Retinal pigment epithelial cell (primary cell): ENCODE measurements at places on chromosomes 4 and X.

DNA sequence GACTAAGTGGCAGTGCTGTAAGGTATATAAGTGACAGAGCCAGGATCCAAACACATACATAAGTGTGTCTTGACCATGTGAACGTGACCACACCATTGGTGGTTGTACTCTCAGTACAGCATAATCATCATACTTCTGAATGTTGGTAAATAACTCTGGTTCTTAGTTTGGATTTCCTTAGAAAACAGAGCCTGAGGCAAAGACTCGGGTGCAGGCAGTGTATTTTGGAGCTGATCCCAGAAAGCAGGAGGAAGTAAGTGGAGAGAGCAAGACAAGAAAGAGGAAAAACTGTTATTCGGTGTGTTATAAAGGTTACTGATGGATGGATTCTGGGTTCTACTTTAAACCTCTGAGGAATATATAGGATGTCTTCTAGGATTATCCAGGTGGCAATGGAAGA lies 127.9 kb downstream of the SLC39A8 start:
- DNase-seq: no peak

GRCh38 chrX:118706681-118707080 lies 20.7 kb upstream of the IL13RA1 start:
- no peak for DNase-seq

DNA sequence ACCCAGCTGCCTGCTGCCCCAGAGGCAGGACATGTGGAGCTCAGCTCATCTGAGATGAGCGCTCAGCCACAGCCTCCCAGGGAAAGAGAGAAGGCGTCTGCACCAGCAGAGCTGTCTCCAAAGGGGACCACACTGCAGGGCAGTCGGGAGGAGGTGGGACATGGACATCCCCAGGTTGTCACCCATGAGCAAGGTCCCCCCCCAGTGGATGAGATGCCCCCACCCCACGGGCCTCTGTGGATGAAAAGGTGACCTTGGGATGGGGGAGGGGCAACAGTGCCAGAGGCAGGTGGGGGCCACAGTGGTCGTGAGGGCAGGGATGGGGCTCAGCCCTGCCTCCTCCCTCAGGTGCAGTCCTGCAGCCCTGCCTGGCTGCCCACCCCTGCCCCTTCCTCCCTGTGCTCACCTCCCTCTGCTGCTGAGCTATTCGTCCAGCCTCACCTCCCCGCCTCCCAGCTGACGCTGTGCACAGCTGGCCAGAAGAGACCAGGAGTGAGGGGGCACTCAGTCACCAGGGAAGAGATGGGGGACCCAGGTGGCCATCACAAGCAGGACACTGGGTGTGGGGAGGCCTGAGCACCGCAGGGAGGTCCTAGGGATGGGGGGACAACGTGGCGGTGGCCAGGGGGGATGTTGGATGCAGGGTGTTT lies 9.3 kb downstream of the NKX1-1 start:
- DNase-seq: no peak

GRCh38 chr4:140135529-140136088 lies 18.4 kb downstream of the MAML3 start:
- DNase-seq: no peak
